ENCODE measurements at places on chromosomes 3 and 15.

DNA sequence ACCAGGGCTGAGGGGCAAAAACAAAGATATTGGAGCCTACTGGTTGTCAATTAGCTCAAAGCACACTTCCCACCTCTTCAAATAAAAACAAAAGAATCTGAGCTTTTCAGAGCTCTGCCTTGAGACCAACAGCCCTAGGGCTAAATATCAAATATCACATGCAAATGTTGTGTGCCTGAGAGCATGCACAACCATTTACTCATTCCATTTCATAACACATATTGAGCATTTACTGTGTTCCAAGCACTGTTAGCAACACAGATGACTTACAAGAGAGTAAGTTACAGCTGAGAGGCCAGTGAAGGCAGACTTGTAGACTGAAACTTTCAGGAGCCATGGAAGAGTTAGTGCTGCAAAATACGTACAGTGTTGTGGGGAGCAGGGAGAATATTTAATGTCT lies 222.4 kb downstream of the CPNE4 start:
- DNase-seq = no peak

DNA sequence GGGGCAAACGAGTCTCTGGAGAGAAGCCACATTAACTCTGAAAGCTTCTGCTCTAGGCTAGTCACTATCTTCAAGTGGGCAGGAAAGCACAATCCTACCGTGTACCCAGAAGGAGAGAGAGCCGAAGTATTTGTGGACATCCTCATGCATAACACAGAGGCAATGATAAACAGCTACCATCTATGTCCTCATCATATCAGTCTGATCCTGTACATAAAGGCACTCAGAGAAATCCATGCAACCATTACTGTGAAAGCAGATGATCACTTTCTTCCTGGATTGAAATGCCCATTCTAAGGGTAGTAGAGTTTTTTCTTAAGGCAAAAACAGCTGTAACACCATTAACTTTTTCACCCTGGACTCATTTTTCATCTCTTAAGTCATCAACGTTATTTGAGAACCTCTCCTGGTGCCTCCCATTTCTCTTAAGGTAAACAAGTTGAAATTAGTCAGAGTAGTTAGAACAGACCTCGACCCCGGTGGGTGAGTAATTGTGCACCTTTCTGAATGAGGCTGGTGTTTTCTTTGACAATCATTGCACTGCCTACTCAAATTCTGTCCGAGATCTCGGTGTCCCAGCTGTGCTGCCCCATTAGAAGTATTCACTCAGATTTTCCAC lies 327.4 kb downstream of the SHQ1 start:
- DNase-seq = peak; percentile 35

DNA sequence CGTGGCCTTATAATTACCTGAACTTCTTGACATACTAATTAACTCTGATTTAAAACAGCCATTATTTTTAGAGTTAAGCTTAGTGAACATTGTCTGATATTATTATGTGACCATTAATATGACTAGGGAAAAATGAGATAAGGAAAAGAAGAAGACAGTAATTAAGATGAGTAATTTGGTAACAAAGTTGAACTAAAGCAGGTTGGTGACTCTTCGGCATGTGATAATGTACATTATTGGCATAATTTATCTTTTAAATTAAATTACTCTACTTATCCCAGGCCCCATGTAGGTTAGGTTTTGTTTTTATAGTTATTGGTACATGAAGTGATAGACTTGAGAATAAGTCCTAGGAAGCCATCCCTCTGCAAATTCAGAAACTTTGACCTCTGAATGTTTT lies 249.7 kb upstream of the CFAP20DC start:
- no peak for DNase-seq

GRCh38 chr3:169865176-169865767 lies 4.5 kb downstream of the LRRC31 start:
- DNase-seq = no peak

GRCh38 chr3:107581230-107581629 lies 58.5 kb downstream of the BBX start:
- no peak for DNase-seq

DNA sequence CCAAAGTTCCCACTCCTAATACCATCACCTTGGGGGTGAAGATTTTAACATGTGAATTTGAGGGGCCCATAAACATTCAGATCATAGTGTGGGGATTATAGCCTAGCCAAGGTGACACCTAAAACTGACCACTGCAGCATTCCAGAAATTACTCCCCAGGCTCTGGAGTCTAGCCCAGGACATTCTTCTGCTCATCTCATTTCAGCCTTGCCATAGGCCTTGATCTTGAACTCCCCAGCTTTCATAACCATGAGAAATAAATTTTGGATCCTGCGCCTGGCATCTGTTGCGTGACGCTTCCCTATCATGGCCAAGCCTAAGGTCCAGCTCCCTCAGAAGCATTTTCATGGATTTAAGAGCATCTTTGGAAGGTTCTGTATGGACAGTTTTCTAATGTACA lies 502.9 kb upstream of the THBS1 start:
- no peak for DNase-seq

GRCh38 chr3:130851277-130851676 lies 42.6 kb upstream of the ATP2C1 start:
- DNase-seq = no peak

Data from PC-9 (cell line).